ENCODE measurements at places on chromosomes 5 and 9.

GRCh38 chr5:58412932-58413331, 47.0 kb downstream of the PLK2 start:
- no peak for DNase-seq

- DNase-seq, result no peak
Measured at GRCh38 chr9:6551136-6551535, 94.4 kb downstream of the GLDC start.

DNA sequence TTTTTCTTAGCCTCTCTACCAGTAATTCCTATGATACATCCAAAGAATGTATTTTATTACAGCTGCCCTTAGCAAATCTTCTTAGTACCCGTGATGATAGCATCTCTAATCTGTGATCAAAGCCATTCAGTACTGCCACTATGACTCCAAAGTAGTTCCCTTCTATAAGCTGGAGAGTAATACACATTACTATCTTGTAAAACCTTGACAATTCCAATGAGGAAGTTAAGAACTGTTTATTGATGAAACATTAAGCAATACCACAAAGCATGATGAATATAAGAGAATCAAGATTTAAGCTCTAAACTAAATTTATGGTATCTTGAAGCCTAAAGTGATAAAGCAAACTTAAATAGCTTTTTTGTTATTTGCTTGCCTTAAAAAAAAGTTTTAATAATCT, 86.1 kb downstream of the SMIM23 start:
- DNase-seq, result no peak

DNA sequence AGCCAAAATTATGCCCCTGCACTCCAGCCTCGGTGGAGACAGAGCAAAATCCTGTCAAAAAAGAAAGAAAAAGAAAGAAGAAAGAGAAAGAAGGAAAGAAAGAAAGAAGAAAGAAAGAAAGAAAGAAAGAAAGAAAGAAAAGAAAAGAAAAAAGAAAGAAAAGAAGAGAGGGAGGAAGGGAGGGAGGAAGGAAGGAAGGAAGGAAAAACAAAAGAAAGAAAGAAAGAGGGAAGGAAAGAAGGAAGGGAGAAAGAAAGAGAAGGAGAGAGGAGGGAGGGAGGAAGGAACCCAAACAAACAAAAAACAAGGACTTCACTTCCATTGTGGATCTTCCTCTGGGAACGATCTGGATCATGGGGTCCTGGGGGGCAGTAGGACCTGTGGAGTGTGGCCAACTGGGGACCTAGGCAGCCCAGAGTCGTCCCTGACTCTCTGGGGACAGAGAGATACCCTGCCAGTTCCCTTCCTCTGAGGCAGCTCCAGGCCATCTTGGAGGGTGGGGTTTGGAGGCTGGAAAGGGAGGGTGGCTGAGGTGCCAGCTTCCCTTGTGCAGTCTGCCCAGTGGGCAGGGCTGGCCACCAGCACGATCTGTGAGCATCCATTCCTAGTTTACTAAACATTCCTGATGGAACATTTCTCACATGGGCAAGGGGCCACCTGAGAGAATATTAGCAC, 216.8 kb downstream of the PAX5 start:
- no peak for DNase-seq

DNA sequence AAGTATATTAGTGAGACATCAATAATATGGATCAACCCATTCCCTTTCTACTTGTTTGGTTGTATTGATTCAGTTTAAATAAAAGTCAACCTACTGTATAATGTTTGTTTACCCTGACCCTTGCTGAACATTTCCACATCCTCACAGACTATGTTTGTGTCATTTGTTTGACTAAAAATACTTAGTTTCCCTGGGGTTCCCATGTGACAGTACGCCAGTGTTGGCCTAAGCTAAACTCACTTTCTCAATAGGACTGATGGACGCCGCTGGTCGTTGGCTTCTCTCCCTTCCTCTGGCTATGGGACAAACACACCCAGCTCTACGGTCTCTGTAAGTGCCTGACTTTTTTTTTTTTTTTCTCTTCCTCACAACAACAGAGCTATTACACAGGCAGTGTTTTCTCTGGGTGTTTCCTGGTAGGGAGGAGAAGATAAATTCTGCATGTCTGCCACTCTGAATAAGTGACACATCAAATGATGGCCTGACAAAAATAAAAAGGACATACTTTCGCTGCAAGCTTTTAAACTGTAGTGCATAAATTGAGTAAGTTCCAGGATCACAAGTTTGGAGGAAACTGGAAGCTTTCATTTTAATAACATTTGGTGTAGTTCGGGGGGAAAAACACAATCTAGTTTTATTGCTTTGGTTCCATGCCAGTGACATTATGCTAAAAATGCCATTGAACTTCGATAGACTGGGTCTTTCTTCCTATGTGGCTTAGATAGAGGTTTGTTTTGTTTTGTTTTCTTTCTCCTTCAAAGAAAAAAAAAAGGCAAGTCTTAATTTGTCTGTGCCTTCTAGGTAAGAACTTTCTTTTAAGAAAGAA, 101.0 kb downstream of the CD180 start:
- no peak for DNase-seq

- no peak for DNase-seq
Measured at GRCh38 chr5:40484495-40484894, 195.2 kb upstream of the PTGER4 start.
